ENCODE measurements at places on chromosomes 6 and 20.

- no peak for DNase-seq
These were observed 49.5 kb downstream of the KCNS1 start for GRCh38 chr20:45051204-45052060.

DNA sequence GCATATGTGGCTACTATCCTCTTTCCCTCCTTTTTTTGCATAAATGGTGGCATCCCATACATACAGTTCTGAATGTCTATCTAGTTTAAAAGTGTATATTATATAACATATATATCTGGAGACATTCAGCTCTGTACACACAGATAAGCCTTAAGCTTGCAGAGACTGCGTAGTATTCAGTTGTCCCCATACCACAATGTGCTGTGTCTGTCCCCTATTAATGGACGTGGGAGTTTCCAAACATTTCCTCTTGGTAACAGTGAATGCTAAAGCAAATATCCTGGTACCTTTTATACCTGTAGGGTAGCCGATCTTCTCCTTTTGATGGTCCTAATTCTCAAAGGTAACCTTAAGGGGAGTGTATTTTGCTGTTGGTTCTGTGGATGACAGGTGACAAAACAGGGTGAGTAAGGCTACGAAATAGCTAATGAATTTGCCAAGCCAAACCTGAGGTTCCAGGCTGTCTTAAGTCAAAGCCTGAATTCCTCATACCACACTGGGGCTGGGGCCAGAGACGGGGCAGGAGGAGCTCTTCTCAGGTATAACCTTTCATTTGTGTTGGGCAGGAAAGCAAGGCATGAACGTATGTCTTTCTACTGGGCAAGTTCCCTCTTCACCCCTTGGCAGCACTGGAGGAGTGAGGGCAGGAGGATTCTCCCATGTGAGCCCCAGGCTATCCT lies 7.8 kb upstream of the C2 start:
- DNase-seq = no peak

- no peak for DNase-seq
These were observed 635 bp upstream of the ELOVL2 start for GRCh38 chr6:11044712-11045167.

- no peak for DNase-seq
These were observed 158.3 kb downstream of the GRM4 start for GRCh38 chr6:33987531-33988021.

DNA sequence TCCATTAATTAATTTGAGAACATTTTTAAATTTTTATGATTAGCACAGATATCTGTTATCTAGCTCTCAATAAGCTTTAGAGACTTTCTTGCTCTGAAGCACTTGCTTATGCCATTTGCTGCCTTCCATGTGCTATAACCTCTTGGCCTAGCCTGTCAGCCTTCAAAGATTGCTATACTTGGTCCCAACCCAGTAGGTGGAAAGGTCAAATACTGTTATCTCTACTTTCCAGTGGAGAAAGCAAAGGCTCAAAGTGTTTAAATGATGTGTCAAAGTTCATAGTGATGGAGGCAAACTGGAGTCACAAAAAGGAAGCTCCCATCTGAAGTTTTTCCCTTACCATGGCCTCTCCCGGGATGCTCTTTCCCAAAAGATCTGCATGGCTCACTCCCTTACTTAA lies 125.1 kb downstream of the PKHD1 start:
- DNase-seq = no peak

- DNase-seq = no peak
These were observed 34.5 kb upstream of the RPS6KA2 start for GRCh38 chr6:166661327-166662085.

GRCh38 chr6:149140137-149140909 lies 177.2 kb upstream of the TAB2 start:
- DNase-seq = no peak

- DNase-seq = no peak
These were observed 296.4 kb downstream of the KHDRBS2 start for GRCh38 chr6:61989616-61990015.

GRCh38 chr20:25867776-25868649 lies 171.4 kb upstream of the ZNF337 start:
- peak; percentile 76 for DNase-seq

- no peak for DNase-seq
These were observed 88.4 kb downstream of the MYB start for GRCh38 chr6:135269481-135269891.

GRCh38 chr6:53161481-53162009 lies 12.9 kb upstream of the GCM1 start:
- peak; percentile 19 for DNase-seq

GRCh38 chr6:147023581-147023980 lies 180.6 kb upstream of the STXBP5 start:
- DNase-seq = no peak

DNA sequence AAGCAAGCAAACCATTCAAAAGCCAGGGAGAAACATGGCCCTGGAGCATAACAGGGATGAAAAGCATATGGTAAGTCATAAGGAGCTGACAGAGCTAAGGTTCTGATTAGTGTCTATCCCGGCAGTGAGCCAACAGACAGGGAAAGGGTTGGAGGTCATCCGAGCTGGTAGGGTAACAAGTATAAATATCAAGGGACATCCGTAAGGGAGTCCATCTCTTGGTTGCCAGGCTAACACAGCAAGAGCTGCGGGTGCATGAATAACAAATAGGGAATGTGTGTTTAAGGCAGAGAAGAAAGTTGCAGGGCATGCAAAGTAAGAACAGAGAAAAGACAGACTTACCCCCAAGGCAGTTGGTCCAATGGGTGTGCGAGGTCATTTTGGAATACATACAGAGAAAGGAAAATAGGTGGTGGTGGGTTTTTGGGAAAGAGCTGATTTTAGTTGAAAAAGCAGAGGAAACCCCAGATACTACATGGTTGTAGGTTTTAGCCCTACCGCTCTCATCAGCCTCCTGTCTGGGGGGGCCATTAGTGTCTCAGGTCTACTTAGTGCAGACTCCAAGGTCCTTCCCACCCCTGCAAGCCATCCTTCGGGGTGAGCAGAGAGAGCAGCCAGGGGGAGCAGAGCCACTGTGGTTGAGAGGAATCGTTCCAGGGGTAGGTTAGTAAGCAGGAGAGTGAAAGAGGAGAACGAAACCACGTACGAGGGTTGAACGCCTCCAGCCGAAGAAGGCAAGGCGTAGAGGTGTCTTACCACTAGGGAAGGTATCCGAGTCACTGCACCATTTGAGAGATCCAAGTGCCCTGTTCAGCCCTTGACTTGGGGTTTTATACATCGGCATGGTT lies at the start of gene ERVFRD-1:
ERVFRD-1 (minus strand) TSS at position 805 of the 848 bp plus-strand sequence. CDS start 6,415 bp downstream, outside the sequence.
- DNase-seq = no peak

DNA sequence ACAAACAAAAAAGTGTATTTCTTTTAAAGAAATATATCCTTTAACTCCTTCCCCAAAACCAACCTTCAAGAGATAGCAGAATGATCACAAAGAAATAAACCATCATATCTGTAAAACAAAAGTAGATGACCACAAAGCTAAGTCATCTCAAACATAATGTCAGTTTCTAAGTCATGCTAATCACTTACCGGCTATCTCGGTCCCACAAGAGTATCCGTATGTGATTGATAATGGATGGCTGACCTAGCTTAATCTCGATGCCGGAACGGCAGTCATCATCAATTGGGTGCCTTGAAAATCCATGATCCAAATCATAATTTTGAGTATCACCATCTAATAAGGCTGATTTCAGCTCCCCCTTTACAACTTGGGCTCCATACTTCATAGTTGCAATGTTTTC lies 59.7 kb downstream of the BTBD9 start:
- DNase-seq = no peak

DNA sequence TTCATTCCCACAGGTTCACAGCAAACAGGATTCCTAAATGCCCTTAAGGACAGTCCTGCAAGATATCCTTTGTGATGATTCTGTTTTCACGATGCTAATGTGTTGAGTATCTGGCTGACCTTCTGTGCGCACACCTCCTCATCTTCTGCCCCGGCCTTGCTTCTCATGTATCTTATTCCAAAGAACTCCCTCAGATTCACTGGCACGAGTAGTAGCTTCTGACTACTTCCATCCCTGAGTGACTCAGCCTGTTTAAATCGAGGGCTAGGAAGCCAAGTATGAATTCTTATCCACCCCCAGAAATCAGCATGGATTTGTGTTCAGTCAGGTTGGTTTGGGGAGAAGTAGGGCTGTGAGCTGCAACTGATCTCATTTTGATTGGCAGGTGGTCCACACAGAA lies 190.2 kb upstream of the SNX9 start:
- DNase-seq = peak; percentile 74

DNA sequence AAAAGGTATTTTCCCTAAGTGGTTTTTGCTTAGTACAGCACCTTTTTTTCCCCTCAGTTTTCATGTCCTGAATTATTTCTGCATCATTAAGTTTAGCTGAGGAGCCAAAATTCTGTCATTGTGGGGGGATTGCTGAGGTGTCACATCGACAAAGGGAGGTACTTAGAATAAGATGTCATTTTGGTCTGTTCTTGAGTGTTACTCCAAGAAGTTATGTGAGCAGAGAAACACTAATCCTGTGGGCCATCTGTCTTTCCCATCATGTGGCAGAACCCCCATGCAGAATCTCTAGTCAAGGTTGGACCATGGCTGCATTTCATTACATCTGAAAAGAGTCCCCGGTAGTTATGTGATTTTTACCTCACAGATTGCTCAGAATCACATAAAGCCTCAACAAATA lies 167.8 kb upstream of the CENPW start:
- DNase-seq = no peak

GRCh38 chr6:14348389-14348788 lies 230.8 kb downstream of the CD83 start:
- no peak for DNase-seq

- DNase-seq = peak; percentile 43
These were observed 1.1 kb downstream of the AGPAT4 start for GRCh38 chr6:161272635-161273273.

- no peak for DNase-seq
These were observed 59.3 kb downstream of the DLL1 start for GRCh38 chr6:170231293-170232185.

- no peak for DNase-seq
These were observed 35.7 kb upstream of the SNRPB2 start for GRCh38 chr20:16694161-16694560.
